ENCODE measurements at places on chromosomes 6 and 20.

DNA sequence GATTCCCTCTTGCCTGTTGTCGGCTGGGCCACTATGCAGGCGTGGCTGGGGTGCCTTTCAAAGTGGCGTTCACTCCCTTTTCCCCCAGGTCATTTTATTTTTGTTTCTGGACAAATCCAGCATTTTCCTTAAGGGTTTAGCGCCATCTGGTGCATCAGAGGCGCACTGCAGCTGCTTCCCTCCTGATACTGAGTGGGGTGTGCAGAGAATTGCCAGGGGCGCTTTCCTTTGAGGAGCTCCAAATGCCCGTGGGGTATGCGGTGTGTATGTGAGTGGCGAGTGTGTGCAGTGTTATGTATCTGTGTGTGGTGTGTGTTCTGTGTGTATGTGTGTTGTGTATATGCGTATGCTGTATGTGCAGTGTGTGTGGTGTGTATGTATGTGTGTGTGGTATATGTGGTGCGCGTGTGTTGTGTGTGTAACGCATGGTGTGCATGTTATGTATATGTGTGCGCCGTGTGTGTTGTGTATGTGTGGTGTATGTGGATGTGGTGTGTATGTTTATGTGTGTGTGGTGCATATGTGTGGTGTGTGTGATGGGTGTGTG, 100.1 kb upstream of the AGPAT4 start:
- DNase-seq = peak; percentile 64

GRCh38 chr6:33080127-33081089, 4.6 kb downstream of the HLA-DPB1 start:
- peak; percentile 54 for DNase-seq

DNA sequence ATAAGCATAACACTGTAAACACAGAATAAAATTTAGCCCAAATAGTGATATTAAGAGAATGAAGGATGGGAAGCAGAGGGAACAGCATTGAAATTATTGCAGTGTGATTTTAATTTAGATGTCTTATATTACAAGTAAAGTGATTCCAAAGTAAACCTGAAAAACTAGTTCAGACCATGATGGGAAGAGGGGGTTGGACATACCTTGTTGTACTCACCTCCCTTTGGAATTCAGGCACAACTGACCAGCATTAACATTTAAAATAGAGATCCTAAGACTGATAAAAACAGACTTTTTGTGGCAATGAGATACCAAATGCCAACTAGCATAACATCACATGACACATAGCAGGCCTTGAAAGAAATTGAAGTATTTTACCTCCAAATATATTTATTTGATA, 262.6 kb upstream of the PRND start:
- no peak for DNase-seq

DNA sequence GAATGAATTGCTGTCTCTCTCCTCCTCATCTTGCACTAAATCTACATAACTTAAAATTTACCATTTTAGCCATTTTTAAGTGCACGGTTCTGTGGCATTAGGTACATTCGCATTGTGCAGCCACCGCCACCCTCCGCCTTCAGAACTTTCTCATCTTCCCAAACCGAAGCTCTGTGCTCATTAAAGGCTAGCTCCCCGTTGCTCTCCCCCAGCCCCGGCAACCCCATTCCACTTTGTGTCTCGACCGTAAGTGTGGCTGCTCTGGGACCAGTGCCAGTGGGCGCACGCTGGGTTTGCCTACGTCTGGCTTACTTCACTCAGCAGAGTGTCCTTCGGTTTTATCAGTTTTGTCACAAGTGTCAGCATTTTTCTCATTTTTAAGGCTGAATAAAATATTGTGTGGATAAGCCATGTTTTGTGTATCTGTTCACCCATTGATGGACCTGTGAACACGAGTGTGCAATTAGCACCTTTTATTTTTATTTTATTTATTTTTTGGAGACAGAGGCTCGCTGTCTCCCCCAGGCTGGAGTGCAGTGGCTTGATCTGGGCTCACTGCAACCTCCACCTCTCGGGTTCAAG, 16.8 kb downstream of the SLC17A9 start:
- DNase-seq = no peak

GRCh38 chr6:133699741-133700385, 189.1 kb upstream of the TCF21 start:
- no peak for DNase-seq
